ENCODE measurements at places on chromosomes 3 and 15.

DNA sequence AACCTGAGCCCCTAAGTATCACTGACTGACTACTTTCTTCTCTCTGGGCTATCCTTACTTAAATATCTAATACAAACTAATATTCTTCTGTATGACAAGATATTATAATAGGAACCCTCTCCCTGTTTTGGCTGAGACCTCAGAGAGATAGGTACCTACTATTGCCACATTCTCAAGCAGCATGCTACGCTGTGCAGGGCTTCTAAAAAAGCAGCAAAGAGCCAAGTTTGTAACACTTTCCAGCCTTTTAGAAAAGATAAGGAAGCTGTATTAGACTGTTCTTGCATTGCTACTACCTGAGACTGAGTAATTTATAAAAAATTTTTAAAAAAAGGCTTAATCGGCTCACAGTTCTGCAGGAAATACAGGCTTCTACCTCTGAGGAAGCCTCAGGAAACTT lies 126.8 kb upstream of the ABI3BP start:
- no peak for DNase-seq

DNA sequence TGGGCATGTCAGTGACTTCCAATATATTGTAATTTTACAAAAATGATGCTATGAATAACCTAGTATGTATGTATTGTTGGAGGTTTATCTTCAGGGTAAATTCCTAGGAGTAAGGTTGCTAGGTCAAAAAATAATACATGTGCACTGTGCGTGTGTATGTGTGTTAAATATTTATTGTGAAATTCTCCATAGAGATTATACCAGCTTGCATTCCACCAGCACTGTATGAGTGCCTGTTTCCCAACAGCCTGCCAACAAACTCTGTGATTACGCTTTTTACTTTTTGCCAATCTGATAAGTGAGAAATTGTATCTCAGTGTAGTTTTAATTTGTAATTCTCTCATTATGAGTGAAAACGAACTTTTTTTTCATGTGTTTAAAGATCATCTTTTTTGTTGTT lies 12.6 kb upstream of the IGF2BP2 start:
- DNase-seq, result no peak

DNA sequence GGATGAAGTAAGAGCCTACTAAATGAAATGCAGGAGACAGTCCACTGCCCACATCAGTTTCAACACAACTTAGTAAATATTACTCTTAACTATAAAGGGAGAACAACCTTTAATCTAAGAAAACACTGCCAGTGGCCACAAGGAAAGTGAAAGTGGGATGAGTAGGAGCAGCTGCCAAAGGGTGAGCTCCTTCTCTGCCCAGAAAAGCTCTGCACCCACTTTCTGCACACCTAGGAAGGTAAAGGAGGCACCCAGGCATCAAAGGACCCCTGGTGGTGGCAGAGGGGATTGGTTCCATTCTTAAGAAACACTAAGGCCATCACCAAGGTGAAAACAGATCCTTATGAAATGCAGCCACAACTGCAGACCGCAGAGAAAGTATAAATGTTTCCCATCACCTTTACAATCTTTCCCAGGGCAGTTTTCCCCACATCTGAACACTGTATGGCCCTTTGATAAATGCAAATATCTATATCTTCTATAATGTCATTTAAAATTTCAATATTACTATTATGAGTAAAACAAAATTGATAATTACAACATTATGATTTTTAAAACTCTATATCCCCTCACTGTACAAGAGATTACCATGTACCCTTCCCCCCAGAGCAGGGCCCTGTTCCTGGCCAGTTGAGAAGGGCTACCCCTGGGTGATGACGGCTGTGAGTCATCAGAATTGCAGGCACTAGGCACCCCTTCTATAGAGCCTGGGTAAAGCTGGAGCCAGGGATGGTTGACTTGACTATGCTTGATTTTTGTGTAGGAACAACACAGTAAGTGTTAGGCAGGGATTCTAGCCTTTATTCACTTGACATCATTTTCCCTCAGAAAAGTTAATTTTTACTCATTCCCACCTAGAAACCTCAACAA lies 92.0 kb downstream of the SNRK start:
- DNase-seq, result no peak

- no peak for DNase-seq
Observed at GRCh38 chr3:52227766-52228165, 2.3 kb upstream of the TLR9 start.

- no peak for DNase-seq
Observed at GRCh38 chr3:18079739-18080138, 337.3 kb upstream of the TBC1D5 start.

DNA sequence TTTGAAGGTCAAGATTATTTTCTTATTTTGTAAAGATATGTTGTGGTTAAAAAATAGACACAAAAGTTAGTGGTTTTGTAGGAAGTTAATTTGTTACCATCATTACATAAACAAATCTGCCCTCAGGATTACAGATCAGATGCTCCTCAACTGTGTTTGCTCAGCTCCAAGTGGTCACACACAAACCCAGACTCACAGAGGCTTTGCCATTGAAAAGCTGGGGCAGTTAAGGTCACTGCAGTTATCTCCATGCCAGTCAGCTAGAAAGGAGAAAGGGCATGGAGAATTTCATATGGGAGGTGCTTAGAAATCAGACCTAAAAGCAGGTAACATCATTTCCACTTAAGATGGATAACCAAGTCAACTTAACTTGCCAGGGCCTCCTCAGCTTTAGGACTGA lies 825.7 kb upstream of the GBE1 start:
- DNase-seq, result no peak

- no peak for DNase-seq
Observed at GRCh38 chr15:62766599-62766998, 275.9 kb upstream of the TPM1 start.

DNA sequence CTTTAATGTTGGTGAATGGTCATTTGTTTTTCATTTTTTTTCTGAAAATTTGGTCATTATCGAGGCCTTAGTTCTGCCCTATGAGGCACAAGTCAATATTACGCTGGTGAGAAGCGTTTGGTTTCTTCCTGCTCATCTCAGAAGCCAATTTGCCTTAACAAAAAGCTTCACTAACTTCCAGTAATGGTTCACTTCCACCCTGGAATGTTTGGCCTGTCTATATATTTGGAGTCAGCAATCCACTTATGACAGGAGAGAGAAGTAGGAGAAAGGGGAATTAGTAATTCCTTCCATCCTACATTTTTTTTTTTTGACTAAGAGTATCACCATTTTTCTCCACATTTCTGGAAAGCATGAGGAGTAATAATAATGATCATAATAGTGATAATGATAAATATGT lies 124.4 kb downstream of the DIPK2A start:
- no peak for DNase-seq

DNA sequence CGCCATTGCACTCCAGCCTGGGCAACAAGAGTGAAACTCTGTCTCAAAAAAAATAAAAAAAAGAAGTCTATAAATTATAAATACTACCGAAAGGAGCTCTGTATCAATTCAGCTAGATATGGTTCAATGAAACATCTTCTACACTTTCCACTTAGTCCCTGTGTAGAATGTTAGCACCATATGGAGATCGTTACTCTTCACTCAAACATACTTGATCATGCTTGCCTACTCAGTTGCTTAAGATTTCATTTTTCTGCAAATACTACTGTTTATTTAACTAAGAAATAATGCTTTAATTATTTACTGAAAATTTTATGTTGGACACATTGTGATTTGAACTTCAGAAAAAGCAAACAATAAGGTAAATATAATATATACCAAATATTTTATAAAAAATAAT lies 17.1 kb upstream of the NANOGP8 start:
- DNase-seq, result no peak

DNA sequence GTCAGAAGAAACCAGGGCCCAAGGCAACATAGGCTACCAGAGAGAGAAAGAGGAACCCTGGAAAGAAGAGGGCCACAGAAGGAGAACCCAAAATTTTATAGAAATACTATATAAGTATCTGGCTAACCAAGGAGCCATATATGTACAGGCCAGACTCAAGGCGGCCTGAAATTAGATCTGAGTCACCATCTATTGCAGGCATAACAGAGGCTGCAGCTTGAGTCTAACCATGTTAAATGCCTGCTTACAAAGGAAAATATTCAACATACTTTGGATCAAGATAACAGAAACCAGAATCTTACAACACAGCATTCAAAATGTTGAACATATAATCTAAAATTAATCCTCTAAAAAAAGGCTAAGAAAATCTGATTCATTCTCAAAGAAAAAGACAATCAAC lies 23.1 kb downstream of the IGSF11 start:
- DNase-seq, result no peak

- DNase-seq, result no peak
Observed at GRCh38 chr15:38867556-38867955, 302.9 kb upstream of the RASGRP1 start.

DNA sequence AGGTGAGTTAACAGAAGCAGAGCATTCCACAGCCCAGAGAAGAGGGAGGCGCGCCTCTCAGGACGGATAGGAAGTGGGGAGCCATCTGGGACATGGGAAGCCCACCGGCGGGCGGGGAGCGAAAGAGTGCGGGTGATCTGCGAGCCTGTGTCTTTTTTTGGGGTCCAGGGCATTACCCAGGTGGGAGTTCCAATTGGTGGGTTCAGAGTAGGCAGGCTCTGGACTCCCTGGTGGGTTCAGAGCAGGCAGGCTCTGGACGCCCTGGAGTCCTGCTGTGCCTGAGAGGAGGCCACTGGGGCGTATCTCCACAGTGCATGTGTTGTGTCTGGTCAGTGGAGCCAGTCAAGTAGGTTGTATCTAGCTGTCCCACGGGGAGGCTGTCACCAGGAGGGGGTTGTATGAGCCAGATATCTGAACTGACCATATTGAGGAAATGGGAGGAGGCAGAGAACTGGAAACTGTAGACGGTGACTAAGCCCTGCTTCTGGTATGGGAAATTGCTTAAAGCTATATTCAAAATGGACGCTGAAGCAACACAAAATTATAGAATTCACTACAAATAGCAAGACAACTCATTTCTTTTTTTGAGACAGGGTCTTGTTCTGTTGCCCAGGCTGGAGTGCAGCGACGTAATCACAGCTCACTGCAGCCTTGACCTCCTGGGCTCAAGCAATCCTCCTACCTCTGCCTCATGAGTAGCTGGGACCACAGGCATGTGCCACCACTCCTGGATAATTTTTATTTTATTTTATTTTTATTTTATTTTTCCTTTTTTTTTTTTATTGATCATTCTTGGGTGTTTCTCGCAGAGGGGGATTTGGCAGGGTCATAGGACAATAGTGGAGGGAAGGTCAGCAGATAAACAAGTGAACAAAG lies 34.5 kb upstream of the CHST2 start:
- DNase-seq, result no peak

DNA sequence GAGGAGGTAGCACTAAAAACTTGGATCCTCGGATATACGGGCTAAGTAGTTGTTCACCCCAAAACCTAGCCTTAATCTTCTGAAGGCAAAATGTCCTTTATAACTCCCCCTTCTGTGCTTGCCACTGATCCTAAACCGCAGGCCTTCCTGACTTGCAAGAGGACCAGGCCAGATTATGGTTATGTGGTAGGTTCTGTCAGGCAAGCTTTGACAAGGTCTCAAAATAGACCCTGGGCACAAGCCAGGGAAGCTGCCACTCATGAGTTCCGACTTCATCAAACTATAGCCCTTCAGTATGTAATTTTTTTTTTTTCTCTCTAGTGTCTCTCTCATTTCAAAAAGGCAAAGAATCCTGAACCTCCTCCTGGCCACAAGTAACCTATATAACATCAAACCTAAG lies 3.2 kb downstream of the LRRFIP2 start:
- DNase-seq, result no peak

DNA sequence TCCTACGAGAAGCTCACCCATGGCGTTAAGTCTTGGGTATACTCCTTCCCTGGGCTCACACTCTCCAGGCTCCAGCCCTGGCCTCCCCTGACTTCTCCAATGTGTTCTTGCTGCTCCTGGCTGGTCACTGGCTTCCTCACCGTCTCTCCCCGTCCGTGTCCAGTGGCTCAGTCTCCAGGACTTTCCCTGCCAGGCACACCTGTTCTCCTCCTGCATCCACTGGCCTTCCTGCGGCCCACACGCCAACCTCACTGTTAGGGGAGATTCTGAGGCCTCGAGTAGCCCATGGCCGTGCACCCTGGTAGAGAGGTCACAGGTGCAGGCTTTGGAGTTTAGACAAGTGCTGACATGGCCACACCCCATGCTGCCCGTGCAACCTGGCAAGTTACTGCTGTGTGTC lies 91.9 kb upstream of the SNRPA1 start:
- no peak for DNase-seq
